ENCODE measurements at places on chromosomes 1 and 21. TPM values are rescaled to one million over a fixed set of nuclear protein-coding genes. Genes with fewer than 3 reads are reported as not detected.

DNA sequence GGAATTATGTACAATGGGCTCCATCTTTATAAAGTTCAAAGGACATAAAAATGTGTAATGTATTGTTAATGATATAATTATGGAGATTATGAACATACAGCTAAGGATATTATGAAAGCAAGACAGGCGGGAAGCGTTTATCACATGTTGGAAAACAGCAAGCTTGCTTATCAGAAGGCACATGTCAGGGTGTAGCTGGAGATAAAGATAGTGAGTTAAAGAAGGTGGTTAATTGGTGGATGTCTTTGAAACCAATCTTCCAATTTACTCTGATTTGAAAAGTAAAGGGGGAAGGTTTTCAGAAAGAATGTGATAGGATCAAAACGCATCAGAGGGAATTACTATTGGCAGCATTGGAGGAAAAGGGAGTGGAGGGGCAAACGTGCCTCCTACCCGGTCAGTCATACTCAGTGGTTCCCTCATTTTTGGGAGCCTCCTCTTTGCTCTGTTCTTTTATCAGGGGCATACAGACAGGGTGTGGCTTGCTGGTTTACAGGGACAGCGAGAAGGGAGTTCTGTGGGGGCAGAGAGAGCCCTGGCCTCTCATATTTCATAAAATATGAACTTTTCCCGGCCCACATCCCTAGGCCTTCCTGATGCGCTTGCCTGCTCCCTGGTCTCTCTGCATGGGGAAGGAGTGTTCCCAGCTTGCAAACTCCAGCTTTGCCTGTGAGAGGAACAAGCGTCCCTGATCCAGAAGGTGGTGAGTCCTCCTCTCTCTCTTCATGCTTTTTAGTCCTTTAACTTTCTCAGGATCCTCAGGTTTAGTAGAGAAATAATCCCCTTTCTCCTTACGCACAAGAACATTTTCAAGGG, 8.0 kb upstream of the SVBP start:
- DNase-seq, result no peak

DNA sequence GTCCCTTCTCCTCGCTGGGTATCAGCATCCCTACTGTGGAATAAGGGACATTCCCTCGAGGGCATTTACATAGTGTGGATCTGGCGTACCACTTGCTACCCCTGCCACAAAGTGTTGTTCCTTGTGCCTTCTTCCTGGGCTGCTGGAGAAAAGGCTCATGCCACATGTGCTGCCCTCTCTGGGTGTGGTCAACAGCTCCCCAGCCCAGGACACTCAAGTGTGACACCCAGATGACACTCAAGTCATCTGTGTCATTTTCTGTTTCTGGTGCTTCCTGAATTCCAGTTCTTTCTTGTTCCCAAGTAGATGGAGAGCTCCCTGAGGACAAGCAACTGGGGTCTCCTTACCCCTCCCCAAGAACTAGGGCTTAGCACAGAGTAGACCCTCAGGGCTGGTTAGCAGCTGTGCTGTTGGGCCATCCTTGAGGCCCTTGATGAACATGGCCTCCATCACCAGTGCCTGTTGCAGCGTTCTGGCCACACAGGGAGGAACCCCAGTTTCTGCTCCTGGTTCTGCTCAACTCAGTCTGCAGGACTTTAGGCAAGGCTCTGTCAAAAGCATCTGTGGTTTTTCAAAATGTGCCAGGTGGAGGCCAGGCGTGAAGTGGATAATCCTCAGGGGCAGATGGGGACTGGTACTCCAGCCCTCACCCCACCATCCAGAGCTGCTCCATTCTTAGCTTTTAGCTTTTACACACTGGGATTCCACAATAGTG, 49.0 kb upstream of the CLIC4 start:
- no peak for DNase-seq

- DNase-seq, result no peak
These were observed 13.6 kb downstream of the ACTL8 start for GRCh38 chr1:17768651-17769241.

Gene PRAMEF5
- not detected for total RNA-seq

Gene CNST
- total RNA-seq, result 28.5 TPM
